ENCODE measurements at places on chromosomes 13 and 19.

DNA sequence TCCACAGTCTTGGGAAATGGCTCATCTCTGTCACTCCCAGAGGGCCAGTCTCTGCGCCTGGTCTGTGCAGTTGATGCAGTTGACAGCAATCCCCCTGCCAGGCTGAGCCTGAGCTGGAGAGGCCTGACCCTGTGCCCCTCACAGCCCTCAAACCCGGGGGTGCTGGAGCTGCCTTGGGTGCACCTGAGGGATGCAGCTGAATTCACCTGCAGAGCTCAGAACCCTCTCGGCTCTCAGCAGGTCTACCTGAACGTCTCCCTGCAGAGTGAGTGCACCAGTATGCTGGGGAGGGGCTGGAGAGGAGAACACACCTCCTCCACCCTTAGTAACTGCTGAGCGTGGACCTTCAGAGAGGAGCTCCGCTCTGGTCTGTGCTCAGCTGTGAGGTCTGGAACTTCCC lies 2.3 kb downstream of the SIGLEC9 start:
- no peak for DNase-seq

DNA sequence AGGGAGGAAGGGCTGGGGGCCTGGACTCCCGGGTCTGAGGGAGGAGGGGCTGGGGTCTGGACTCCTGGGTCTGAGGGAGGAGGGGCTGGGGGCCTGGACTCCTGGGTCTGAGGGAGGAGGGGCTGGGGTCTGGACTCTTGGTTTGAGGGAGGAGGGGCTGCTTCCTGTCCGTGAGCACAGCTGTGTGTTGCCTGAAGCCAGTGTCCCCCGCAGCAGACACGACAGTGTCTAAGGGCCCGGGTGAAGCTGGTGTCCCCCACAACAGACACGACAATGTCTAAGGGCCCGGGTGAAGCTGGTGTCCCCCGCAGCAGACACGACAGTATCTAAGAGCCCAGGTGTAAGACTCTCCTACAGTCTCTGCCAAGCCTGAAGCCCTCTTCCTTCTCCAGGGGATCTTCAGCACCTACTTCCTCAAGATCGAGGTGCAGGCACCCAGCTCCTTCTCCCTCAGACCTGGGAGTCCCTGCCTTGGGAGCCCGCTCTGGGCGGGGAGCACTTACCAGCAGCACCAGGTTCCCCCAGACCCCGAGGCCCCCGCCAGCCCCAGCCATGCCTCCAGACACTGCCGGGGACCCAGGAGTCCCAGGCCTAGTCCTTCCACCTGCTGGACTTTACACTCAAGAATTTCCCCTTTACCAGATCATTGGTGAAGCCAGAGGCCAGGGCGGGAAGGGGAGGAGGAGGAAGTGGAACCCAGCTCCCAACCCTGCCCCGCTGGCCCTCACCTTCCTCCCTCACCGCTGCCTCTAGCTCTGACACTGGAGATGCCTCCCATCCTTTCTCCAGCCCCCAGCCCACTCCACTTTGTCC lies at the start of gene PTPRH:
PTPRH (minus strand) TSS at position 622 of the 813 bp plus-strand sequence; CDS start at position 554, 68 bp downstream.
- DNase-seq: no peak

- DNase-seq: no peak
These were observed 31.8 kb downstream of the CACNG6 start for GRCh38 chr19:54023191-54023590.

- DNase-seq: no peak
These were observed 8.1 kb upstream of the ARL11 start for GRCh38 chr13:49620170-49620621.

- no peak for DNase-seq
These were observed 89.7 kb downstream of the ZAR1L start for GRCh38 chr13:32225481-32225931.
